ENCODE measurements at places on chromosomes 7 and 10. TPM values are rescaled to one million over a fixed set of nuclear protein-coding genes. Genes with fewer than 3 reads are reported as not detected.

GRCh38 chr10:129809841-129810240, 154.2 kb downstream of the EBF3 start:
- no peaks in the 10 kb centered on the region for H3K36me3 ChIP-seq
- no peaks in the 10 kb centered on the region for H3K4me1 ChIP-seq
- no peaks in the 10 kb centered on the region for H3K27me3 ChIP-seq
- H3K27ac ChIP-seq = no peak overlapping the region
- no peak for DNase-seq

The UROS gene
- 60.0 TPM for polyA plus RNA-seq

GRCh38 chr7:132055336-132056120, 499.1 kb upstream of the PODXL start:
- H3K36me3 ChIP-seq = no peaks in the 10 kb centered on the region
- DNase-seq = no peak
- H3K4me3 ChIP-seq = no peak overlapping the region
- H3K4me1 ChIP-seq = no peaks in the 10 kb centered on the region
- H3K27me3 ChIP-seq = no peaks in the 10 kb centered on the region
- no peak overlapping the region for H3K27ac ChIP-seq

- H3K4me1 ChIP-seq = no peaks in the 10 kb centered on the region
- no peak overlapping the region for H3K27ac ChIP-seq
- DNase-seq = no peak
- H3K4me3 ChIP-seq = no peak overlapping the region
These were observed 53.5 kb upstream of the ARHGAP21 start for GRCh38 chr10:24777196-24777595.

- no peaks in the 10 kb centered on the region for H3K36me3 ChIP-seq
- no peak overlapping the region for H3K27ac ChIP-seq
- H3K27me3 ChIP-seq = no peaks in the 10 kb centered on the region
- H3K4me1 ChIP-seq = no peaks in the 10 kb centered on the region
These were observed 29.9 kb downstream of the EN2 start for GRCh38 chr7:155487509-155488482.

DNA sequence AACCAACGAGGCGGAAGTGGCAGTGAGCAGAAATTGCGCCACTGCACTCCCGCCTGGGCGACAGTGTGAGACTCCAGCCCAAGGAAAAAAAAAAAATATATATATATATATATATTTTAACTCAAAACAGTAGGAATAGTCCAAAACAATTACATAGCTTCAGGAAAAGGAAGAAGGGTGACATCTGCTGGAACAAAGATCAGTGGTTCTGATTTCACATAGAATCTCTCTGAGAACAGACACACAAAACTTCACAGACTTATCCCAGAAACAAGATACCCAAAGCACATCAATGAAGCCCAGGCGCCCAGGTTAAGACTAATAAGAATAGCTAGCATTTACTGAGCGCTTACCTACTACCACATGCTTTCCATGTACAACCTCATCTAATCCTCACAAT, 45.0 kb downstream of the DNMBP start:
- H3K27me3 ChIP-seq = no peaks in the 10 kb centered on the region
- DNase-seq = no peak
- H3K4me3 ChIP-seq = no peak overlapping the region
- peaks cover 8% of the 10 kb centered on the region for H3K36me3 ChIP-seq
- no peak overlapping the region for H3K27ac ChIP-seq

The SFTPD gene
- polyA plus RNA-seq = not detected

DNA sequence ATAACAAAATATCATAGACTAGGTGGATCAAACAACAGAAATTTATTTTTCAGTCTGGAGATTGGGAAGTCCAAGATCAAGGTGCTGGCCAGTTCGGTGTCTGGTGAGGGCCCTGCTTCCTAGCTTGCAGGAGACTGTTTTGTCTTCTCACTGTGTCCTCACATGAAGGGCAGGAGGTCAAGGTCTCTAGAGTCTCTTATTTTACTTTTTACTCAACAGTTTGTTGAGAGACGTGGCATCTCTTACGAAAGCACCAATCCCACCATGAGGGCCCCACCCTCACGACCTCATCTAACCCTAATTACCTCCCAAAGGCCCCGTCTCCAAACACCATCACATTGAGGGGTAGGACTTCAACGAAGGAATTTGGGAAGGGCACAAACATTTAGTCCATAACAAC, 41.2 kb upstream of the SORBS1 start:
- no peaks in the 10 kb centered on the region for H3K36me3 ChIP-seq
- no peaks in the 10 kb centered on the region for H3K4me1 ChIP-seq

GRCh38 chr10:126432507-126432906, 44.2 kb upstream of the ADAM12 start:
- H3K4me1 ChIP-seq = no peaks in the 10 kb centered on the region
- no peaks in the 10 kb centered on the region for H3K27me3 ChIP-seq
- no peak overlapping the region for H3K27ac ChIP-seq
- H3K36me3 ChIP-seq = no peaks in the 10 kb centered on the region

GRCh38 chr10:129936266-129936922, 27.7 kb downstream of the EBF3 start:
- no peak for DNase-seq
- no peak overlapping the region for H3K4me3 ChIP-seq
- H3K36me3 ChIP-seq = no peaks in the 10 kb centered on the region

GRCh38 chr7:151673216-151673615, 153.5 kb upstream of the RHEB start:
- H3K27me3 ChIP-seq = no peaks in the 10 kb centered on the region
- no peak for DNase-seq
- no peaks in the 10 kb centered on the region for H3K4me1 ChIP-seq
- H3K36me3 ChIP-seq = peaks cover 31% of the 10 kb centered on the region
- no peak overlapping the region for H3K4me3 ChIP-seq

- H3K27ac ChIP-seq = no peak overlapping the region
- no peak for DNase-seq
- H3K27me3 ChIP-seq = no peaks in the 10 kb centered on the region
- H3K4me3 ChIP-seq = no peak overlapping the region
These were observed 17.5 kb upstream of the NT5C3A start for GRCh38 chr7:33079763-33080690.

- peaks cover 77% of the 10 kb centered on the region for H3K4me1 ChIP-seq
- DNase-seq = no peak
- H3K36me3 ChIP-seq = peaks cover 11% of the 10 kb centered on the region
- no peaks in the 10 kb centered on the region for H3K27me3 ChIP-seq
These were observed 66.2 kb downstream of the FAM53B start for GRCh38 chr10:124677749-124678556.

The SPOCK2 gene
- polyA plus RNA-seq = 200 TPM

DNA sequence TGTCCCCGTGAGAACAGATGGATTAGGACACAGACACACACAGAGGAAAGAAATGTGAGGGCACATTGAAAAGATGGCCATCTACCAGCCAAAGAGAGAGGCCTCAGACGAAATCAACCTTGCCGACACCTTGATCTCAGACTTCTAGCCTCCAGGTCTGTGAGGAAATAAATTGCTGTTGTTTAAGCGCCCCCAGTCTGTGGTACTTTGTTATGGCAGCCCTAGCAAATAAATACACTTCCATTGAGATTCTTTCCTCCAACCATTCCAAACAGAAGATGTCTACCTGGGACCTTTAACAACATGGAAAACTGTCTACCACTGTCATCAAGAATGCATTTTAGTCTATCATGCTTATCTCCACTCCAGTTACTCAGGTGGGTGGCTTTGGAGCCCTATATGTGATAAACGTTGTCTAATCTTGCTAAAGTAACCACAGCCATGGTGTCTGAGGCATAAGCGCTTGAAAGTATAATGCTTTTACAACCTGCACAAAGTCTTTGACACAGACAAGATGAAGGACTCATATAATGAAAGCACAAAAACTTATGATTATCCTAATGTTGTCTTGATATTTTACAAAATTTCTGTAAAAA, 244.3 kb downstream of the MTERF1 start:
- H3K27ac ChIP-seq = no peak overlapping the region
- no peak for DNase-seq
- no peaks in the 10 kb centered on the region for H3K36me3 ChIP-seq
- no peak overlapping the region for H3K4me3 ChIP-seq
- no peaks in the 10 kb centered on the region for H3K27me3 ChIP-seq
- no peaks in the 10 kb centered on the region for H3K4me1 ChIP-seq

DNA sequence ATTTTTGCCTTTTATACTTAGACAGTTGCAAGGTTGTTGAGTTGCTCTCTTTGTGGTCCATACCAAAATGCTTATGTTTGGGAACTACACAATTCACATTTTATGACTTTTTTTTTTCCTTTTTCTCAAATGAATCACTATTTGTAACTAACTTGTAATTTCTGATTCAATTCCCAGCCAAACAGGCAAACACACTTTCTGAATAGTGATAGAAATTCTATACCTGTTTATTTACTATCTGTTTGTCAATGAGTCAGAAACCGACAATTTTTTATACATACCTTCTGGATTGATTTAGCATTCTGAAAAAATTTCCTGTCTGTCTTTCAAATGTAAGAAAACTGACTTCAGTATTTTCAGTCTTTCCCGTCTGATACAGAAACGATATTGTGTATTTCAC, 69.1 kb downstream of the MBL2 start:
- H3K27ac ChIP-seq = no peak overlapping the region
- DNase-seq = no peak
- no peaks in the 10 kb centered on the region for H3K27me3 ChIP-seq
- no peaks in the 10 kb centered on the region for H3K4me1 ChIP-seq

DNA sequence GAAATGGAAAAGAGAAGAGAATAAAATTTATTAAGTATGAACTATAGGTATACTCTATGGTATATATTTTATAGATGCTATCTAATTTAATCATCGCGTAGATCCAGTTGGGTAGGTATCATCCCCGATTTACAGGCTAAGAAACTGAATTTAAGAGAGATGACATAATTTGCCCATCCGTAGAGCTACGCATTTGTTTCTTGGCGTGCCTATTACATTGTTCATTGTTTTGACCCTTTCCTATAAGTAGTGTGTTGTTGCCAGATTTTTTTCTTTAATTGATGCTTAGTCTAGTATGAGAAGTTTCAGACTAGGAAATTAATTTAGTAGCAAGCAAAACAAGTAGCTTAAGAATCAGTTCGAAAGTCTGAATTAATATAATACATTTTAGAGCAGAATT, 205.7 kb upstream of the NPSR1 start:
- H3K27me3 ChIP-seq = no peaks in the 10 kb centered on the region
- H3K4me1 ChIP-seq = no peaks in the 10 kb centered on the region
- H3K27ac ChIP-seq = no peak overlapping the region
- H3K4me3 ChIP-seq = no peak overlapping the region

The CNPY1 gene
- polyA plus RNA-seq = not detected

- H3K27ac ChIP-seq = no peak overlapping the region
- DNase-seq = no peak
- no peaks in the 10 kb centered on the region for H3K4me1 ChIP-seq
- H3K4me3 ChIP-seq = no peak overlapping the region
- H3K27me3 ChIP-seq = no peaks in the 10 kb centered on the region
These were observed 22.9 kb upstream of the IFIT2 start for GRCh38 chr10:89278900-89279392.

GRCh38 chr7:55539380-55539779, 32.9 kb downstream of the VOPP1 start:
- DNase-seq = no peak
- H3K4me1 ChIP-seq = peaks cover 39% of the 10 kb centered on the region
- H3K27ac ChIP-seq = no peak overlapping the region

GRCh38 chr10:103493916-103494877, 692 bp downstream of the NEURL1 start:
- no peaks in the 10 kb centered on the region for H3K36me3 ChIP-seq
- H3K27ac ChIP-seq = no peak overlapping the region
- peak overlapping the region; percentile 30 for H3K4me3 ChIP-seq
- DNase-seq = no peak

GRCh38 chr7:128924707-128925588, 12.8 kb upstream of the IRF5 start:
- H3K4me1 ChIP-seq = no peaks in the 10 kb centered on the region
- no peak overlapping the region for H3K4me3 ChIP-seq
- no peak for DNase-seq
- H3K27me3 ChIP-seq = no peaks in the 10 kb centered on the region

DNA sequence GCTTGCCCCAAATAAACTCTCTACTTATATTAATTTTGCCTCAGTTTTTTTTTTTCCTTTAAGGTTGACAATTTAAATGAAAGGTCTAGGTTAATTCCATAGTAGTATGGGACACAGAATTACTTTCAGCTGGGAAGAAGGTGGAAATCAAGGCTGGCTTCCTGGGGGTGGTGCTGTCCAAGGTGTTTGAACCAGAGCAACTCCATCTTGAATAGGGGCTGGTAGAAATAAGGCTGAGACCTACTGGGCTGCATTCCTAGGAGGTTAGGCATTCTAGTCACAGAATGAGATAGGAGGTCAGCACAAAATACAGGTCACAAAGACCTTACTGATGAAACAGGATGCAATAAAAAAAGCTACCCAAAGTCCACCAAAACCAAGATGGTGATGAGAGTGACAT, 1190.8 kb upstream of the AUTS2 start:
- H3K27ac ChIP-seq = no peak overlapping the region
- no peaks in the 10 kb centered on the region for H3K36me3 ChIP-seq
- no peaks in the 10 kb centered on the region for H3K27me3 ChIP-seq
- DNase-seq = no peak

The PROSER2 gene
- polyA plus RNA-seq = 2.5 TPM

GRCh38 chr10:104638861-104639589, 2.1 kb upstream of the SORCS3 start:
- H3K4me1 ChIP-seq = no peaks in the 10 kb centered on the region
- H3K36me3 ChIP-seq = no peaks in the 10 kb centered on the region
- H3K27ac ChIP-seq = no peak overlapping the region
- H3K27me3 ChIP-seq = no peaks in the 10 kb centered on the region

The BAIAP2L1 gene
- 1.0 TPM for polyA plus RNA-seq

DNA sequence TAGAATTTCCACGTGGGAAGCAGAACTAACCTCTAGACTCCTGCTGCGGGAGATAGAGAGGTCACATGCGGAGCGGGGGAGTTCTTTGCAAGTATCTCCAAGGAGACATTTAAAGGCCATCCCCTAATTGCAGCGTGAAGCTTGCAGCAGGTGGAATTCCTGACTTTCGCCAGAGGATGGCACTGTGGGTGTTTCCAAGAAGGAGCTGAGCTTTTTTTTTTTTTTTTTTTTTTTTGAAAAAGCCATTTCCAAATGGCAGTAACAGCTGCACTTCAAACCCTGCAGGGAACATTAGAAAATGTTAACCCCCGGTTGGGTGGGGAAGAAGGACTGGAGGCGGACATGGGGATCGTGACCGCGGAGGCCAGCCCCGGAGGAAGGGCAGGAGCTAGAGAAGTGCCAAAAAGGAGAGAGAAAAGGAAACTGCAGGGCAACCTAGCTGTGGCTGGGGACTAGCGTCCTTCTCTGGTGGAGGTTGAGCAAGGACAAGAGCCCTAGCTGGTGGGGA, 487.7 kb downstream of the TYW1 start:
- H3K27me3 ChIP-seq = no peaks in the 10 kb centered on the region
- no peaks in the 10 kb centered on the region for H3K36me3 ChIP-seq
- no peaks in the 10 kb centered on the region for H3K4me1 ChIP-seq
- no peak overlapping the region for H3K27ac ChIP-seq
- H3K4me3 ChIP-seq = no peak overlapping the region
- peak; percentile 22 for DNase-seq

The FAM25A gene
- not detected for polyA plus RNA-seq

GRCh38 chr7:148344406-148344805, 246.2 kb upstream of the C7orf33 start:
- H3K27ac ChIP-seq = no peak overlapping the region
- H3K27me3 ChIP-seq = no peaks in the 10 kb centered on the region
- H3K36me3 ChIP-seq = no peaks in the 10 kb centered on the region
- no peak overlapping the region for H3K4me3 ChIP-seq
- H3K4me1 ChIP-seq = no peaks in the 10 kb centered on the region
- no peak for DNase-seq
